ENCODE measurements at places on chromosomes 1 and 21. TPM values are rescaled to one million over a fixed set of nuclear protein-coding genes. Genes with fewer than 3 reads are reported as not detected.

The PCSK9 gene
- not detected for total RNA-seq

The PEX14 gene
- total RNA-seq, result 18.3 TPM

- no peak for DNase-seq
Observed at GRCh38 chr1:63705078-63705477, 68.7 kb upstream of the ROR1 start.

DNA sequence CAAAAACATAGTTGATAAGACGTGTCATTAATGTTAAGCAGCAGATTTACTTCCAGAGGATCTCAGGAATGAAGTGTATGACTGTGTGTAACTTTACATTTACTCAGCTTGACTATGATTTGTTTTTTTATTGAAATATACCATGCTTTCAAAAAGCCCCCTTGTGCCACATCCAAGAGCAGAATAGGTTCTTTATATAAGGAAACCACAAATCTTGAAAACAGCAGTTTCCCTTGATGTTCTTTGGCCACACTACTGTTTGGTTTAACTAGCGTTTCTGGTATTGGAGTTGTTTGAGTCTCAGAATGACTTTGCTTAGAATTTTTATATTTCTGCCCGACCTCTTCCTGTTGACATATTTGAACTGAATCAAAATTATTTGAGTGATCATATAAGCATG lies 25.0 kb downstream of the LRRC8C start:
- no peak for DNase-seq

DNA sequence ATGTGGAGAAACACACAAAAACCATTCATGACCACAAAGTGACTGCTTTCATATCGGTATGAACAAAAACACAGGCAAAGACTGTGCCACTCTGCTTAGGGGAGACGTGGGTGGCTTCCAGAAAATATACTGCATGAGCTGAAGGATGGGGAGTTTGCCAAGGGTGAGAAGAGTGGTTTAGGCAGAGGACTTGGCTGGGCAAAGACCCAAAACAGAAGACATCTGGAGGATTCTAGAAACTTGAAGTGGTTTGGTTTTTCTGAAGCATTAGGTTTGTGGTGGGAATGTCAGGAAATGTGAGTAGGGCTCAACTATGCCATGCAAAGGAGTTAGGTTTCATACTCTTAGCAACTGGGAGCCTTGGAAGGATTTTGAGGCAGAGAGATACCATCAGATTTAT lies 26.6 kb upstream of the DNM3 start:
- DNase-seq, result no peak

- DNase-seq, result no peak
Observed at GRCh38 chr1:115526900-115527299, 114.9 kb upstream of the VANGL1 start.

Measured in spleen (tissue), 13 donors.